ENCODE measurements at places on chromosomes 5 and 9. TPM values are rescaled to one million over a fixed set of nuclear protein-coding genes. Genes with fewer than 3 reads are reported as not detected.

The FST gene
- 3.1 TPM for polyA plus RNA-seq

The PCDHGA2 gene
- 0.56 TPM for polyA plus RNA-seq

The ASPN gene
- polyA plus RNA-seq, result 5.6 TPM

The SPATA31E1 gene
- polyA plus RNA-seq, result not detected

DNA sequence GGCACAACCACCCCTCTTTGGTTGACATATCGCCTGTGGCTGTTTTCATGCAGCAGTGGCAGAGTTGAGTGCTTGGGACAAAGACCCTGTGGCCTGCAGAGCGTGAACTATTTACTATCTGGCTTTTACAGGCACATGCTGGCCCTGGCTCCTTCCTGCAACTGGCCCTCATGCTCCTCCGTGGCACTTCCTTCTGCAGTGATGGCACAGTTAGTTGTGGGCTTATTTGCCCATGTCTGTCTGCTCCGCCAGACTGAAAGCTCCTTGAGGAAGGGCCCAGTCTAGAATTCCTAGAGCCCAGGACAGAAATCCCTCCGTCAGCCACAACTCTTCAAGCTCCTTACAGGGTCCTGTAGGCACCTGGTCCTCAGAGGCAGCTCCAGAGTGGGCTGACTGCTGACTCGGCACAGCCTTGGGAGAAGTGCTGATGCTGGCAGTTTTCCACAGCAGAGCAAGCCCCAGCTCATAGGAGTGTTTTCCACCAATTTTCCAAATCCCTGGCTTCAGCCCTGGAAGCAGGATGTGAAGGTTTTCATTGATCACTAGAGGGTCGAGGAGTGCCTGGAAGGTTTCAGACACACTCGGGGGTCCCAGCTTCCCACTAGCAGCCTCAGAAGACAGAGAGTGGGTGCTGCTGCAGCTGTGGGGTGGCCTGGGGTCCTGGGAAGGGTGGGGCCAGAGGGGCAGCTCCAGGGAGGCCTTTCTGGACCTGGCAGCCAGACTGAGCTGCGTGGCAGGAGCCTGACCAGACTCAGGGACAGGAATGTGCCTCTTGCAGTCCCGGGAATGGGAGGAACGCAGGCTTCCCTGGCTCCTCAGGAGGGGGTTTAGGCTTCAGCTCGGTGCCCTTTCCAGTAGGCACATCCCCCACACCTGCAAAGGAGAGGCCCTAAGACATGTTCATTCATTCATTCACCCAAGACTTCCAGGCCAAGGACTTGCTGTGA is 56.5 kb upstream of the ANGPTL2 start:
- peak; percentile 15 for DNase-seq

- no peak for DNase-seq
Observed at GRCh38 chr5:162683284-162683683, 615.7 kb downstream of the GABRG2 start.

GRCh38 chr5:76083555-76084495 is 642 bp downstream of the SV2C start:
- DNase-seq, result no peak

GRCh38 chr9:126144196-126144595 is 182.4 kb upstream of the MVB12B start:
- DNase-seq, result peak; percentile 7

All from adrenal gland (tissue), 19 donors.